Sciatic nerve (tissue), 2 donors: ENCODE measurements at places on chromosomes 7 and 10. TPM values are rescaled to one million over a fixed set of nuclear protein-coding genes. Genes with fewer than 3 reads are reported as not detected.

DNA sequence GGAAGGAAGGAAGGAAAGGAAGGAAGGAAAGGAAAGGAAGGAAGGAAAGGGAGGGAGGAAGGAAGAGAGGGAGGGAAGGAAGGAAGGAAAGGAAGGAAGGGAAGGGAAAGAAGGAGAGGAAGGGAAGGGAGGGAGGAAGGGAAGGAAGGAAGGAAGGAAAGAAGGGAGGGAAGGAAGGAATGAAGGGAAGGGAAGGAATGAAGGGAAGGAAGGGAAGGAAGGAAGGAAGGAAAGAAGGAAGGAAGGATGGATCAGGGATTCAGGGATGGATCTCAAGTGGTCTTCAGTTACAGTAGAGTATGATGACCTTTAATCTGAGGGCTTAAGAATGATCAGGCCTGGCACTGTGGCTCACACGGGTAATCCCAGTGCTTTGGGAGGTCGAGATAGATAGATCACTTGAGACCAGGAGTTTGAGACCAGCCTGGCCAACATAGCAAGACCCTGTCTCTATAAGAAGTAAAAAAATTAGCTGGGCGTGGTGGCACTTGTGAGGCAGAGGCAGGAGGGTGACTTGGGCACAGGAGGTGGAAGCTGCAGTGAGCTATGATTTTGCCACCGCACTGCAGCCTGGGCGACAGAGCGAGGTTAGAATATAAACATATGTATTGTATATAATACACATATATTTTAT is 760 bp upstream of the FOXK1 start:
- no peak for DNase-seq

- no peak for DNase-seq
These were observed 606.6 kb downstream of the KCNMA1 start for GRCh38 chr10:77030974-77031373.

GRCh38 chr7:114939484-114940097 is 17.7 kb downstream of the MDFIC start:
- no peak for DNase-seq

GRCh38 chr10:88281592-88282347 is 301.3 kb downstream of the RNLS start:
- DNase-seq, result no peak

DNA sequence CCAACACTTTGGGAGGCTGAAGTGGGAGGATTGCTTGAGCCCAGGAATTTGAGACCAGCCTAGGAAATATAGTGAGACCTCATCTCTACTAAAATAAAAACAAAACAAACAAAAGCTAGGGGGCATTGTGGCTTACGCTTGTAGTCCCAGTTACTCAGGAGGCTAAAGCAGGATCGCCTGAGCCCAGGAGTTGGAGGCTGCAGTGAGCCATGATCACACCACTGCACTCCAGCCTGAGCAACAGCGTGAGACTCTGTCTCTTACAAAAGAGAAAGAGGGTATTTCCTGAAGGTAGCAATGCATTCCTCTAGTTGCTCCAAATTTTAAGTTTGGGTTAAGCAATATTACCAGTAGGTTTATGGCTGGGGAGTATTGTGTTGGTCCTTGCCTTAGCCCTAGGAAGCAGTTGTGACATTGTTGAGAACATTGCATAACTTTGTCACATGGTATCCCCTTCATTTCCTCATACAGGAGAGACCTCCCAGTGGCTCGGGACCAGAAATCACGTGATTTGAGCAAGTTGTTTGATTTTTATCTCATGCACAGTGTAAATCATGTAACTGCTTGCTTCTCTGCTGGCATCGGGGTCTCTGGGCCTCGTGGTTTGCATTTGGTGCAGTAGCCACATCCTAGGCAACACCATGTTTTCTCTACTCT is 23.3 kb upstream of the SMARCD3 start:
- DNase-seq, result peak; percentile 78

MICU1 gene
- total RNA-seq, result 59.5 TPM

- DNase-seq, result no peak
These were observed 1.1 kb upstream of the RABGEF1 start for GRCh38 chr7:66739477-66739876.

DNA sequence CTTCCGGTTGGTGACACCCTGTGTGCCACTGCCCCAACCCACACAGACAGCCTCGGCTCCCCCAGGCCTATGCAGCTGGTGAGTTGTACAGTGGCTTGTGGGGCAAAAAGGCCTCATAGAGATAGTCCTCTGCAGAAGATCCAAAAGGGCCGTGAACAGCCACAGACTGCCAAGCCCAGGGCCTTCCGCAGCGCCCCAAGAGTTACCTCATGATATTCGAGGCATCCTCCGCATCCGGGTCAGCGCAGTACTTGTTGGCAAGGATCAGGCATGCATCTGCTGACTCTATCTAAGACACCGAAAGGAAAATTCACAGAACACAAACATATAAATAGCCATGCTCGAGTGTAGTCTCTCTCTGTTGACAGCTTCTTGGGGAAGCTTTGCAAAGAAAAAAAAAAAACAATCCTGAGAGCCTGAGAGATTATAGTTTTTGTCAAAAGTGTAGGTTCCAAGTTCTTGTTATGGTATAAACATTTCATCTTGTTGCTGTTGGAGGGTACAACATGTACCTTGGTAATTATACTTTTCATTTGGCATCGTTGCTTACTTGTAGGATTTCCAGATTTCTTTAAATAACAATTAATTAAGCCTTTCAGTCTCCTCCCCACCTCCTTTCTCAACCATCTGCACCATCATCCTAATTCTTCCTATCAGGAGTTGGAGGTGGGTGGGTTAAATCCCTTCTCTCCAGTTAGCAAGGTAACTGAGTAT is 553.0 kb downstream of the KCNMA1 start:
- DNase-seq, result no peak

DNA sequence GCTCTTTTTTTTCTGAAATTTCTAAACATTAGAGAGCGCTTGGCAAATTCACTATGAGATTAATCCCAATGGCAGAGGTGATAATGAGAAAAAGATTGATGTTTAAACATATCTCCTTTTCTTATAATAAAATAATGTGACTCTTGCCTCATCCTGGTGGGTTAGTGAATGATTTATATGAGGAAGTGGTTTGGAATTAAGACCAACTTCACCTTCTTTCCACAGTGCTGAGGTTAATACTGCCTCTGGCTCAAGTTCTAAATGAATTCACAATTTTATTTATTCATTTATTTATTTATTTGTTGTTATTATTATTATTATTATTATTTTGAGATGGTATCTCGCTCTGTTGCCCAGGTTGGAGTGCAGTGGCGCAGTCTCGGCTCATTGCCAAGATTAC is 40.5 kb upstream of the ADO start:
- DNase-seq, result no peak

- DNase-seq, result no peak
These were observed 149.2 kb downstream of the PLPP4 start for GRCh38 chr10:120606051-120606764.

TUBB8 gene
- not detected for total RNA-seq

ZC3HAV1L gene
- total RNA-seq, result 19.7 TPM

PI4K2A gene
- total RNA-seq, result 16.1 TPM

NAT16 gene
- not detected for total RNA-seq

DNA sequence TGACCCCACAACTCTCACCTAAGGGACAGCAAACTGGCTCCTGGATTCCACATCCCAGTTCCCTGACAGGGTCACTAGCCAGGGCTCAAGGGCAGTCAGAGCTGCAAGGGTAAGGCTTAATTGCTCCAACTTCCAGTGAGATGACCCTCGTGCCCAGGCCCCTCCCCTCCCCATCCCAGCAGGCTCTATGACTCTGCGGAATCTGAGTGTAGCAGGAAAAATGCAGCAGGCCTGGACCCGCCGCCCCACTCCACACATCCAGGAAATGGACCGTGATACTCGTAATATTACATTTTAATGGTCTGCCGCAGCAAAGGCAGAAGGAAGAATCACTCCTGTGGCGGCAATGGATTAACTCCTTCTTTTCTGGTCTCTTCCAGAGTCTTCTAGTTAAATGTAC is 91.7 kb upstream of the CHST15 start:
- DNase-seq, result no peak

KIF5B gene
- 125 TPM for total RNA-seq

- DNase-seq, result no peak
These were observed 61.1 kb downstream of the PWWP2B start for GRCh38 chr10:132458071-132458585.

- DNase-seq, result peak; percentile 59
These were observed 98.3 kb downstream of the CHST15 start for GRCh38 chr10:123995082-123995460.

CALML3 gene
- not detected for total RNA-seq

GRCh38 chr7:116331020-116331419 is 120.7 kb downstream of the TES start:
- DNase-seq, result no peak

DNA sequence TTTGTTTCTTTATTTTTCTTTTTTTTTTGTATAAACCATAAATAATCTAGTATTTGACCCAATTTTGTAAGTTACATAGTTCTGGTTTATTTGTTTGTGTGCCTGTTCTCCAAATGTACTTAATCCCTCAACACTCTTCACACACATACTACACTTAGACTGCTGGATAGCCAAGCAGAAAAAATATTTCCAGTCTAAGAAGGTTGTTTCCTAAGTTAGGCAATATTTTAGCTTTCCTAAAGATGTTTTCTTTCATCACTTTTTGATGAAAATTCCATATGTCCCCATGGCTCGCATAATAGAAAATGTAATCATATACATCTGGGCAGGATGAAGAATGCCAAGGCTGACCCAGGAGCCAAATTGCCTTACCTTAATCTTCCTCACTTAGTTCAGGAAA is 105.3 kb downstream of the PPP1R3A start:
- no peak for DNase-seq

DNA sequence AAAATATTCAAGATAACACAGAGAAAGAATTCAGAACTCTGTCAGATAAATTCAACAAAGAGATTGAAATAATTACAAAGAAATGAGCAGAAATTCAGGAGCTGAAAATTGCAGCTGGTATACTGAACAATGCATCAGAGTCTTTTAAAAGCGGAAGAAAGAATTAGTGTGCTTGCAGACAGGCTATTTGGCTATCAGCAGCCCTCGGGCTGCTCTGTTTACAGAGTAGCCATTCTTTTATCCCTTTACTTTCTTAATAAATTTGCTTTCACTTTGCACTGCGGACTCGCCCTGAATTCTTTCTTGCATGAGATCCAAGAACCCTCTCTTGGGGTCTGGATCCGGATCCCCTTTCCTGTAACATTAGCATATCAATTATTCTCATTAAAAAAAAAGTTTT is 1040.0 kb downstream of the SORCS3 start:
- no peak for DNase-seq

ADRB1 gene
- total RNA-seq, result 0.76 TPM

DNA sequence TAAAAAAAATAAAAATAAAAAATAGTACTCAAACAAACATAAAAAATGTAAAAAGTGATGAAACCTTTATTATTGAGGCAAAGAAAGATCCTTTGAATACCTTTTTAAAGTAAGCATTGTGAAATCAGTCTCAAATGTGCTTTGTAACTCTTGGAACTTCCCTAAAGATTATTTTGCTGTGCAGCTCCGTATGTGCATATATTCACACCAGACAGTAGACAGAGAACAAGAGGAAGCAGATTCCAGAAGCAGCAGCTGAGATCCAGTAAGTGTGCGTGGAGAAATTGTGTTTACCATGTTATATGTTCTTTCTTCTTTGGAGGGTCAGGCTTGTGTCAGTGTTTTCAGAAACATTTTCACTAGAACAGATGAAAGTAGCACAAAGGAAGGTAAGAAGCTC is 324.9 kb downstream of the AGMO start:
- DNase-seq, result no peak

DNA sequence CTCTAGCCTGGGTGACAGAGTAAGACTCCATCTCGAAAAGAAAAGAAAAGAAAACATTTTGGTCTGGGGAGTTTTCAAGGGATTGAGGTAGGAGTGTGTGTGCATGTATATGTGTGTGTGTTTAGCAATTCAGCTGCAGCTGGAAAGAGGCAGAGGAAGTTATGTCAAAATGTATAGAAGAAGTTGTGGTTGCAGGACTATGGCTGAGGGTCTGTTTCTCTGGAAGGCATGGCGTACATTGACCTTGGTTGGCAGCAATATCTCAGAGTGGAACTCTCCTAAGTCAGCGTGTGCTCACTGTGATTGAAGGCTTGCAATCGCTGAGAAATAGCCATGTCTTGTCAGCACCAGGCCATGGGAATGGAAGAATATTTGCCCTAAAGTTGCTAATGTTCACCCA is 28.6 kb upstream of the RHBDD2 start:
- no peak for DNase-seq

- peak; percentile 15 for DNase-seq
These were observed 126.5 kb upstream of the UNC5B start for GRCh38 chr10:71085689-71086438.

- peak; percentile 76 for DNase-seq
These were observed 523 bp upstream of the CDH23 start for GRCh38 chr10:71396084-71396710.

FAM171A1 gene
- total RNA-seq, result 32.6 TPM

GRCh38 chr7:41870461-41871138 is 167.7 kb upstream of the INHBA start:
- DNase-seq, result no peak

DNA sequence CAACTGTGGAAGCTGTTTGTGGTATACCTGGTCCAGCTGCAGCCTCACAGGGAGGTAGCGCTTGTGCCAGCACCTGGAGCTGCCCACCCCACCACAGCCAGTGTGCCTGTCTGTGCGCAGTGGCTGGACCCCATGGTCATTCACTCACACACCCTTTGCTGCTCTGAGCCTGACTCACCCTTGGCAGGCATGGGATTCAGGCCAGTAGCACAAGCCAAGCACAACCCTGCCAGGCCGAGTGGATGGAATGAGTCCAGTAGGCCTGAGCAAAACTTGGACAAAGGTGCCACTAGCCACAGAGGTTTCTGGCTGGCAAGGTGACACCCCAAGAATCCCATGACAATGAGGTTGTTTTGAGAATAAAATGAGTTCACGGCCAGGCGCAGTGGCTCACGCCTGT is 19.0 kb downstream of the RBM48 start:
- no peak for DNase-seq

DNA sequence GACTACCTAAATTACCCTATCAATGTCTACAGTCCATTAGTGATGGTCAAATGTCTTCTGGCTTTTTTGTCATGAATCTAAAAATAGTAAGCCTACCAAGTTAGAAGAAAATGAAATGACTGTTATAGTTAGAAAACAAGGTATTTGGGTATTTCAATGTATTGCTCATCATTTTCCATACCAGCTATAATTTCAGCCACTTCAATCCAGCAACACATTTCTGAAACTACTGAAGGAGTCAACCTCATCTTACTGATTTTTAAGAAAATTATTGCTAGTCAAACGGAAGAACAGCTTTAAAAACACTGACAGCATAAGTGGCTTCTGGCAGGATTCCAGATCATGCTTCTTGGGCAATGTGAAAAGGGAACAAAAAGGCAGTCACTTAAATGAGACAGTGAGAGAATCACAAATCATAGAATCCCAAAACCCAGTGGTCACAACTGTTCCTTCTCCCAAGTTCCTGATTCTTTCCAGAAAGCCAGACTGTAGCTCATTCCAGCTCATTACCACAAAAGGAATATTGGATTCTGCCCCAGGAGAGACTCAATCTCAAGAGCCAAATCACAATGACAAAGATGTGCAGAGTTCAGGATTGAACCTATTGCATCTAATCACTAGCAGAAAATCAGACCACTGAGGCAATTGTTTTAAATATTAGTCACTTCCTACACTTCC is 61.2 kb upstream of the LRRN3 start:
- no peak for DNase-seq

GRCh38 chr7:24637021-24637420 is 63.8 kb downstream of the PALS2 start:
- DNase-seq, result no peak
